H1 (cell line): ENCODE measurements at places on chromosomes 6 and 20.

DNA sequence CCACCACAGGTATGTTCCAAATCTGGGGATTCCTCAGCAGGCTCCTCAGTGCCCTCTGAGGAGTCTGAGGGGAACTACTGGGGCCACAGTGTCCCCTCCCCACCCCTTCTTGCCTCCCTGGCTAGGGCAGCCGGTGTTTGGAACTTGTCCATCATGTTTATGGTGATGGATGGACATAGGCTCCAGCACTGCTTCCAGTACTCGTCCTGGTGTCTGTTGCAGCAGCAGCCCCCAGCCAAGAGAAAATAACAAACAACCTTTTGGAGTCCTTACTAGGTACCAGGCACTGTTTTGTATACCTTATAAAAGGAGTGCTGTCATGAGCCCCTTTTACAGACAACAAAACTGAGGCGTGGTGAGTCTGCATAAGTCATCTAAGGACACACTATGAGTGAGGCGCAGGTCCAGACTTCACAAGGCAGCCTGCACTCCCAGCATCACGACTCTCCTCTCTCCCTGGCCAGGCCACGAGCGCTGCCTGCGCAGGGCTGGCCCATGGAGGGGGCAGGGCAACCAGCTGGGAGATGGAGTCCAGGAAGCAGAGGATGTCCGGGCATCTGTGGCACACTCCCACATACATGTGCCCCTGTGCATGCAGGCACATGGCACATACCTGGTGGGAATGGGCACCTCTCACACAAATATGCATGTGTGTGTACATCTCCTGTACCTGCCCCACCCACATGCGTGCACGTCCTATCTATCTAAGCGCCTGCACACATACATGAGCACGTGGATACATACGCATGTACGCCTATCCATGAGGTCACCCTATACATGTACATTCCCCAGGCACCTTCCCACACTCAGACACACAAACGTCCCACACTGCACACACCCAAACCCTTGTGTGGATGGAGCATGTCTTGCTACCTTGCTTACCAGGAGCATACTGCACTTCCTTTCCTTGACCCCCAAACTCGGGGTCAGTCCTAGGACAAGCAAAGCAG, 152.7 kb downstream of the VEGFA start:
- no peak for DNase-seq

- DNase-seq, result no peak
These were observed 481.5 kb upstream of the JAG1 start for GRCh38 chr20:11155156-11155756.

DNA sequence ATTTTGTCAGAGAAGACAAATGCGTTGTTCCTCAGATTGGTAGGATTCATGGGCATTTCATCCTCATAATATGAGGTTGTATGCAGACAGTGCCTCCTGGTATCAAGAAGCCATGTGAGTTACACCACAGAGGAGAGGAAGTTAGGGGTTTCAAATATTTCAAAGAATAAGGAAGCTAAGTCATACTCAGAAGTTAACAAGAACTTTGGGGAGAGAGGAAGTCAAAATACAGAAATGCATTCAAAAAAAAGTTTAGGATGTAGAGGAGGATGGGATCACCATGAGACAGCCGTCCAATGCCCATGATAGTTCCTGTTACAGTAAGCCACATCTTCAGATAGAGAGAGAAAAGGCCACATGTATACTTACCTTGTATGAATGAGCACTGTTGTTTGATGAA, 22.3 kb downstream of the HLA-DOB start:
- DNase-seq, result no peak

DNA sequence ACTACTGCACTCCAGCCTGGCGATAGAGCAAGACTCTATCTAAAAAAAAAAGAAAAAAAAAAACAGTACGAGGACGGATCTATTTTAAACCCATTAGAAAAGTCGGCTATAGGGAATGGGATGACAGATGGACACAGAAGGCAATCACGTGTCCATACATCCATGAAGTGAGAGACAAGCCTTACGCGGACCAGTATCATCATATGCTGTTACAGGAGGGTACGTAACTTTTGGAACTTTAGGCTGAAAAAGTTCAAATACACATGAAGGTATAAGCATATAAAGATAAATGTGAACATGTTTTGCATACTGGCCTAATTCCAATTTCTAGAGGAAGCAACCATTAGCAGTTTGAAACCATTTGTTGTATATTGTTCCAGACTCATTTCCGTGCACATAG, 109.8 kb upstream of the EXOC2 start:
- DNase-seq, result no peak

DNA sequence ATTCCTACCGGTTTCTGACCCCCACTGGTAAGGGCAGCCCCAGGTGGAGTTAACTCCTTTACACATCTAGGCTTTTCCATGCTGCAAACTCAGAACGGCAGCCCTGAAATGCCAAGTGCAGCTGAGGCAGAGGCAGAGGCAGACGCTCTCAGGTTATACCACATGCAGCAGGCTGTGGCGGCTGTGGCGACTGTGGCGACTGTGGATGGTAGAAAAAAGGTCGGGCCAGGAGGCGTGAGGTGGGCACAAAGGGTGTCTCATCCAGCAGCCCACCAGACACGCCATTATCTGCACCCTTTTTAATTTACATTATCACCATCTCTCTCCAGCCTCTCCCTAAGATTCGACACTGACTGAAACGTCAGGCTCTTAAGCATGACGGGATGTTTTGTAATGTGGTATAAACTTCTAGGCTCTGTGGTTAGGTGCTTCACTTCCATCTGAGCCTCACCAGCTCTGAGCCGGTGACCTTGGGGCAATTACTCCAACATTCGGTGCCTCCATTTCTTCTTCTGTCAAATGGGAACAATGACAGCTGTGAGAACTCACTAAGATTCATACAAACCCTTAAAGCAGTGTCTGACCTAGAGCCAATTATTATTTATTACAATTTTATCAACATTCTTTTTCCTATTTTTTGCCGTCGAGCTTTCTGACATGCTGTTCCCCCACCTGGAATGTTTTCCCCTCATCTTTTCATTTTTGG, 8.2 kb downstream of the KIZ start:
- no peak for DNase-seq
